H1 (cell line): ENCODE measurements at places on chromosomes 7 and 10. TPM values are rescaled to one million over a fixed set of nuclear protein-coding genes. Genes with fewer than 3 reads are reported as not detected.

GRCh38 chr7:117692338-117692737, 180.9 kb downstream of the CTTNBP2 start:
- DNase-seq: no peak

Gene FAM237B
- not detected in 2 replicates for total RNA-seq

GRCh38 chr7:102890292-102890970, 22.4 kb upstream of the LRRC17 start:
- no peak for DNase-seq

DNA sequence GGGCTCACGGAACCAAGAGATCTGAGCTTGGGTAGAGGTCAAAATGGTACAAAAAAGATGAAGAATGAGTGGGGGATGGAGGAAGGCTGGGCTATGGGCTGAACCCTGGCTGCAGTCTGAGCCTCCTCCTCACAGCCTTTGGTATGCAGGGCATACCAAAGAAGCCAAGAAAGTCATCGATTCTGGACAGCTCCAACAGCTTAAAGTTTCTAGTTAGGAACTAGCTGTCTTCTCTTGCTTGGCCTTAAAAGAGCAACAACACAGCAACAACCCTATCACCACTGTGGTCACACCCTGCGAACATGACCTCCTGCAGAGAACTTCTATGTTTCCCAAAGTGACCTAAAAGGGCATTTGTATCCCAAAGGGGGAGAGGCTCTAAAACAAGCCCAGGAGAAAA, 126.1 kb upstream of the EFCAB10 start:
- DNase-seq: no peak

Gene OPN1SW
- total RNA-seq: not detected in 2 replicates

GRCh38 chr7:155860461-155860839, 48.2 kb upstream of the SHH start:
- no peak for DNase-seq

DNA sequence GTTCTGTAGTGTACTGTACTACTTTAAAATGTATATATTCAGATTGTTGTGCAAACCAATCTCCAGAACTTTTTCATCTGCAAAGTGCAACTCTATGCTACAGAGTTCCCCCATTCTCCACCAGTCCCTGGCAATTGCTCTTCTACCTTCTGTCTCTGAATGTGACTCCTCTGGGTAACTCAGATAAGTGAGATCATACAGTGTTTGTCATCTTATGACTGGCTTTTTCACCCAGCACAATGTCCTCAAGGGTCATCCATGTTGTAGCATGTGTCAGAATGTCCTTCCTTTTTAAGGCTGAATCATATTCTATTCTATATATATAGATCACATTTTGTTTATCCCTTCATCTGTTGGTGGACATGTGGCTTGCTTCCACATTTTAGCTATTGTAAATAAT, 10.8 kb downstream of the SLIT1 start:
- DNase-seq: no peak

Gene ASB10
- not detected in 2 replicates for total RNA-seq

DNA sequence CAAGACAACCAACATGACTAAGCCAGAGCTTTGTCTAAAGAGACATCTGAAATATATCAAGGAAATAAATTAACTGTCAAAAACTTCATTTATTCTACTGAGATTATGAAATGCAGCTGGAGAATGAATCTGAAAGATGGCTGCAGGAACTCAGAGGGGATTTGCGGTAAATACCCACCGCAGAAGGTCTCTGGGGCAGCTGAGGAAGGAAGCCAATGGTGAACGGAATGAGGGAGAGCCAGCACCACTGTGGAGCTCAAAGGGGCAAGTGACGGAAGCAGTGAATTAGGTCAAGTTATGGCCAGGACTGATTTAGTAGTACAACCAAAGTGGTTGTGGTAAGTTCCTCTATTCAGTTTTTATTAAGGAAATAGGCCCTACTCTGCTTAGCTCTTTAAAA, 215.3 kb upstream of the GLI3 start:
- no peak for DNase-seq

Gene CALHM1
- total RNA-seq: 0.34 TPM in 1 of 2 replicates, not detected in the other

Gene ELOVL3
- 0.31 TPM in 1 of 2 replicates, not detected in the other for total RNA-seq

GRCh38 chr7:149811221-149811620, 27.0 kb upstream of the ZNF862 start:
- DNase-seq: no peak

Gene DKK1
- 0.21 and 0.61 TPM in 2 replicates for total RNA-seq

- DNase-seq: no peak
These were observed 2.7 kb downstream of the OPN4 start for GRCh38 chr10:86657011-86657395.

- peak; percentile 49 for DNase-seq
These were observed 491 bp upstream of the AKAP9 start for GRCh38 chr7:91940171-91940570.

DNA sequence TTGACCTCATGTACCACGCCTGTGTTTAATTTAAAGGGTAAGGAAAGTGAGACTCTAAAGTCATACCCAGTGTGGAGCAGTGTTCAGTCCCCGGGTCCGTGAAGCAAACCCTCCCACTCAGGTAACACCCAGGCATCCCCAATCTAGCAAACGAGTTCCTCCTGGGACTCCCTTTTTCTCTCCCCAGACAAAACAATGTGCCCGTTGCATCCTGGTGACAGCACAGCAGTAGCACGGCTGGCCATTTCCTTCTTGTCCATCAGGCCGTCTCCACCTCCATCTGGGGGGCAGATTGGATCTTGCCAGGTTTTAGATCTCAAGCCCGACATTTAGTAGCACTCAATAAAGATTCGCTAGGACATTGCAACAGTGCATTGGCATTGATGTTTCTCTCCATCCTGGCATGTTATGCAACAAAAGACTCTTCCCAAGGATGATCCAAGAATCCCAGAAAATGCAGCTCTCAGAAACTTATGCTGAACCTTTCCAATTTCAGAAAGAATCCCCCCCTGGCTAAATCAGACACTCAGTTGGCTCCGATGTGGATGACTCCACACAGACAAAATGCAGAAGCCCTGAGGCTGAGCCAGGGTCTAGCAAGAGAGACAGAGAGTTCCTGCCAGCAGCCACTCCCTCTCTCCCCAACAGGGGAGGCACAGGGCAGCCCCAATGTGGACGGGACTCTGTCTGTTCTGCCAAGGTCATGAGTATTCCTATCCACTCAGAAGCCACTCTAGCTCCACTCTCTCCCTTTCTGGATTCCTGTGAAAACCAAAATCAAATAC, 274.5 kb upstream of the MGMT start:
- DNase-seq: no peak

DNA sequence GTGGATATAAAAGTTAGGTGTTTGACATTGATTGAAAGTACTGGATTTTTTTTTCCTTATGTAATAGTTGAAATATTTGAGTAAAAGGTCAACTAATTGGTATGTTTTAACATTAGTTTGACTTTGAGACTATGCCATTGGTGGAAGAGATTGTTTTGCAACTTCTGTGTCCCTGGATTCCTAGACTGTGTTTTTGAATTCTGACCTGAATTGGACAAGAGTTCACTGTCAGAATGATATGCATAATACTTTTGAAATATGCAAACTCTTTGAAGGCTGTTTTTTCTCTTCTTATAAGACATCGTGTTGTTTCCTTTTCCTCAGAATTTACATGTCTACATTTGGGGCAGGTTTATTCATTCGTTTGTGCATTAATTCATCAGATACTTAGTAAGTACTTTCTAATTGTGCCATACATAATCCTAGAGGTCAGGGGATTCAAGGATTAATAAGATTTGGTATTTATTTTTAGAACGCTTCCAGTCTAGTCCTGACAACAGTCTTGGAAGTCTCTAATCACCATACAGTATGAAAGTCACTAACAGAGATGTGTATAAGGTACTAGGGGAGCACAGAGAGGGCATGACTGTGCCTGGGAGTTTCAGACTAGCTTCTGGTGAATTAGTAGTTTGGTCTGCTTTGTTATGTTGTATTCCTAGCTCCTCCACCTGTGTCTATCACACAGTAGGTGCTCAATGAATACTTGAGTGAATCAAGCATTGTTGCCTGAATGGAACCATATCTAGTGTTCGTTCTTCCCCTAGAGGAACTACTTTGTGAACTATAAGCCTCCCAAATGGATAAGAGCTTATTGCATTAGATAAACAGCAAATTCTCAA, 49.2 kb downstream of the AGK start:
- DNase-seq: no peak

DNA sequence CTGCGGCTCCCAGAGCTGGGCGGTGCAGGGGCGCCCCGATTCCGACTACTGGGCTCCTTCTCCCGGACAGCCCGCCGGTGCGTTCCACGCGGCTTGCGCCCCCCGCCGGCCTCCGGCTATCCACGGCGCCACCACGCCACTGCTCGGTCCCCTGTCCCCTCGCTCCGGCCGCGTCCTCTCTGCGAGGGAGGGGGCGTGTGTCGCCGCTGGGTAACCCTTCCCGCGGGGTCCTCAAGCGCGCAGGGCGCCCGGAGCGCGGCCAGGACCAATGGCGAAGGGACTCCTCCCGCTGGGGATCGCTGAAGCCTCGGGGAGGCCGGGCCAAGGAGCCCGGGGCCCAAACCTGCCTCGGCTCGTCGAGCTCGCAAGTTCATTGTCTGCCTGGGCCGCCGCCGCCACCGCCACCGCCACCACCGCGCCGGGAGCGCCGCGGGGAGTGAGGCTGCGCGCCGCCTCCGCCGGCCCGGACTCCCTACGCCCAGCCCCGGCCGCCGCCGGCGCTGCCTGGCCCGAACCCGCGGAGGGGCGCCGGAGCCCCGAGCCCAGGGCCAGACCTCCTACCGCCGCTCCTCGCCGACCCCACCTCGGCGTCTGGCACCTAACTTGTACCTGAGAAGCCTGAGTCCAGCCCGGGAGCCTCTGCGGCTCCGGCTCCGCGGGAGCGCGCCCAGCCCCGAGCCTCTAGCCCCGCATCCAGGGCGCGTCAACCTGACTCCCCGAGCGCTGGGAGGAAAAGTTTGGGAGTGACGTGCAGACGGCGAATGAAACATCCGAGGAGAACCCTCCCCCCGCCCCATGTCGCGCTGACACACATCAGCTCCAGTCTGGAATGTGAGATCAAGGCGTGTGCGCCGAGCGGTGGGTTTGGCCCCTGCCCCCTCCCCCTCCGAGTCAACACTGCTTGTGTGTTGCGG, at the start of gene CHST15:
CHST15 (minus strand) TSS at position 739 of the 914 bp plus-strand sequence. CDS start 47,386 bp downstream, outside the sequence.
- DNase-seq: peak; percentile 82

DNA sequence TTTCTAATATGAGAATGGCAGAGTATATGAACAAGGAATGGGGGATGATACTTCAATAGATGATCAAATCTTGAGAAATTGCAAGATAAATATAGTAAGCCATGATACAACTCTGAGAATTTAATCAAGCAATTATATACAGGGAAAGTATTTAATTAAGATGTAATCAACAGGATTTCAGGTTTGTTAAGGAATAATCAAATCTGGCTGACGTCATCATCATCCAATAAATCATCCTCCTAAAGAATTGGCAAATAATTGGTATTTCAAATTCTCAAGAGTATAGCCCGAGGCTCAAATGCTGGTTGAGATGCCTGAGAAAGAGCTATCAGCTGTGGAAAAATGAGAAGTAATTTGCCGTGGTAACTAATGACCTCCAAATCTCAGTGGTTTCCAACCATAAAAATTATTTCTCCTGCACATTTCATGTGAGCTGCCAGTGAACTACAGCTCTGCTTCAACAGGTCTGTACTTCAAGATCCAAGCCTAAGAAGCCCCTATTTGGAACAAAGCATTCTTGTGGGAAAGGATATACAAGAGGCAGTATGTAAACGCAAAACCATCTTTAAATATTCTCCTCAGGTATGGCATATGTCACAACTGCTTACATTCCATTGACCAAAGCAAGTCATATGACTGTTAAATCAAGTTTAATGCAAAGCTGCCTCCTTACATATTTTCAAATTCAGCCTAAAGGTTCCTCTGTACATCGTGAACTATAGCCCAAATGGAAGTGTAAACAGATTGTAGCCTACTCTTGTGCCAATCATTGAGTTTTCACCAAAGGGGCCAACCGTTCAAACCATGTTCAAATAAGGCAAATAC, 503.0 kb downstream of the KIF20B start:
- no peak for DNase-seq

- DNase-seq: peak; percentile 85
These were observed 348.3 kb downstream of the GPR158 start for GRCh38 chr10:25522946-25523608.

Gene LIPK
- not detected in 2 replicates for total RNA-seq

DNA sequence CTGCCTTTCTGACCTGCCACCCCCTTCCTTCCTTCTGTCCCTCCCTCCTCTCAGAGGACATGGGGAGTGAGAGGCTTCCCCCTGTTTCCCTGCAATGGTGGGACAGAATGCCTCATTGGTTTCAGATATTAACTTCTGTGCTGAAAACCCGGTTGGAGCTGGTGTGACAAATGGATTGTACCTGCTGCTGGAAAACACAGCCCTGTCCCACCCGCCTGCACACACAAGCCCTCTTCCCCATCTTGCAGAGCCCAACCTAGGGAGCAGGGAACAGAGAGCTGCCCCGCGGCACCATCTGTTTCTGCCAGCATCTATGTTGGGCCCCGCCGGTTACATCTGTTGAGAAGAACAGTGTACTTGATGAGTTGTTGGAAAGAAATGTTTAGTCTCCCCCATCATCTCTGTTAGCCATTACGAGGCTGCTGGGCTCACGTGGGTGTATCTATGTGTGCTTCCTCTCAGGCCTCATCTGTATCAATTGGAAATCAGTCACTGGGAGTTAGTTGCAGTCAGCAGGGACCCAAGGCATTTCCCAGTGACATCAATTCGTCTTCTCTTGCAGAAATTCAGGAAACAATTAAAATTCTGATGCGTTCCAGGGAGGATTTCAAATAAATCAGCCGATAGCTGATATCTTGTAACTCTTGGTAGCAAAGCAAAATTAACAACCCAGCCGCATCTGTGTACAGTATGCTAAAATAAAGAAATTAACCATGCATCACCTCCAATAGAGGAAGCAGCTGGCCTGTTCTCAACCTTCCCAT, 725.6 kb upstream of the GALNT17 start:
- DNase-seq: no peak

DNA sequence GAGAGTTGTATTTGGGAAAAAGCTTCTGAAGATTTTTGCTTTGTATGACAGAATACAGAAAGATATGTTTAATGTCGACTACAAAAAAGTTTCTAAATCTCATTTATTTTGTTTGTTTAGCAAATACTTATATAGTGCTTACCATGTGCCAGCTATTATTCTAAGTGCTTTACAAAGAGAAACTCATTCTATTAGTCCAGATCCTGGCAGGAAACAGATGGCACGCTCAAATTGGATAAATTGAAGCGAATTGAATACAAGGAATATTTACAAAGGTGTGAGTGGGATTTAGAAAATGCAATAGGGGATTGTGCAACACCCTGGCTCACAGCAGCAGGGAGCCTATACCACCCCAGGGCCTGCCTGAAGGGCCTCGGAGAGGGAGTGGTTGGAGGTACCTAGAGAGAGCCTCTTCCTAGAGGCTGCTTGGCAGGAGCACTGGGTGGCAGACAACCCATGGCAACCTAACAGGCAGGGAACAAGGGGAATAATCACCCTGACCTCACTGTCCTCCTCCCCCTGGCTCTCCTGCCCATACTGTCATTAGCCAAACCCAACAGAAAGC, 27.6 kb upstream of the FAM204A start:
- no peak for DNase-seq

Gene NCF1
- 0.47 TPM in 1 of 2 replicates, not detected in the other for total RNA-seq

Gene METTL27
- total RNA-seq: 5.6 and 6.2 TPM in 2 replicates

Gene ZNF117
- total RNA-seq: 10.2 and 13.0 TPM in 2 replicates

- DNase-seq: peak; percentile 51
These were observed at the start of gene OTUD1 for GRCh38 chr10:23438547-23439451. Gene OTUD1 (plus strand): TSS chr10:23439075. CDS start chr10:23439458, 383 bp downstream.

Gene CFAP46
- total RNA-seq: 3.1 and 4.8 TPM in 2 replicates
